ENCODE measurements at places on chromosomes 11 and 22.

- no peak for DNase-seq
Measured at GRCh38 chr11:1826552-1827094, 8.2 kb upstream of the SYT8 start.

DNA sequence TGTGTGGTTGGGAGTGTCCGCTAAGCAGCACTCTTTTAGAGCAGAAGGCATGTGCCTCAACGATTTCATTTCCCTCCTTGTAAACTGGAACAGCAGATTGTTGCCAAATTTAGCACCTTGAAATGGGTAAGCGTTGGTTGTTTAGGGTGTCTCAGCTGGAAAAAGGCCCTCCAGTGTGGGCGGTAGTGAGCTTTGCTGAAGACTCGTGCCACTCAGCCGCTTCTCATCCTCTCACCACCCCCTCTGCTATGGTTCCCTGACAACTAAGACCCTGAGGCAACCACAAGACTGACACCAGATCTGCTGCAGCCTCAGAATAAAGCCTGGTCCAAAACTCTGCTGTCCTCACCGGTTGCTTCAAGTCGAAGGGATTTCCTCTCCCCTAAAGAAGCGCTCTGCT, 9.9 kb upstream of the FERMT3 start:
- DNase-seq: no peak

- no peak for DNase-seq
Measured at GRCh38 chr11:44446996-44447771, 118.3 kb upstream of the CD82 start.

- no peak for DNase-seq
Measured at GRCh38 chr11:47788181-47788580, 21.0 kb upstream of the FNBP4 start.

GRCh38 chr22:50361688-50362087, 18.6 kb downstream of the PPP6R2 start:
- no peak for DNase-seq

GRCh38 chr22:23511627-23512347, 68.3 kb downstream of the IGLL1 start:
- no peak for DNase-seq

- no peak for DNase-seq
Measured at GRCh38 chr11:61815790-61816735, 740 bp downstream of the FADS1 start.

GRCh38 chr11:39968071-39968470, 1491.4 kb downstream of the LRRC4C start:
- DNase-seq: no peak

DNA sequence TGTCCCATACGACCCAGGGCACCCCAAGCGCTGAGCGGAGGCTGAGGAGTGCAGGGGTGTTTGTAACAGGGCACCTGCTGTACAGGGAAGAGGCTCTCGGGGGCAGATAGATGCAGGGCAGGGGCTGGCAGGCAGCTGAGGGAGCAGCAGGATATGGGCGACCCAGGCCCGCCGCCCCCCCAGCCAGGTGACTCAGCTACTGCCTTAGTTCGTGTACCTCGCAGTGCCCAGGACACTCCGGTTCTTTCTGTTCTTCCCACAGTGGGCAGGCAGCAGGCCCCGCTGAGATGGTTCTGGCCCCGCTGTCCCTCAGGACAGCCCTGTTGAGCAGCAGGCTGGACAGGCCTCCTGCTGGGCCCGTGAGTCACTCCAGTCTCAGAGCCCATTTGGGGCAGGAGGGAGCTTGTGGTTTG, 16.2 kb downstream of the PHLDA2 start:
- no peak for DNase-seq

- no peak for DNase-seq
Measured at GRCh38 chr11:132670921-132671675, 861.2 kb downstream of the OPCML start.

- no peak for DNase-seq
Measured at GRCh38 chr11:2933375-2934020, 4.3 kb upstream of the PHLDA2 start.

DNA sequence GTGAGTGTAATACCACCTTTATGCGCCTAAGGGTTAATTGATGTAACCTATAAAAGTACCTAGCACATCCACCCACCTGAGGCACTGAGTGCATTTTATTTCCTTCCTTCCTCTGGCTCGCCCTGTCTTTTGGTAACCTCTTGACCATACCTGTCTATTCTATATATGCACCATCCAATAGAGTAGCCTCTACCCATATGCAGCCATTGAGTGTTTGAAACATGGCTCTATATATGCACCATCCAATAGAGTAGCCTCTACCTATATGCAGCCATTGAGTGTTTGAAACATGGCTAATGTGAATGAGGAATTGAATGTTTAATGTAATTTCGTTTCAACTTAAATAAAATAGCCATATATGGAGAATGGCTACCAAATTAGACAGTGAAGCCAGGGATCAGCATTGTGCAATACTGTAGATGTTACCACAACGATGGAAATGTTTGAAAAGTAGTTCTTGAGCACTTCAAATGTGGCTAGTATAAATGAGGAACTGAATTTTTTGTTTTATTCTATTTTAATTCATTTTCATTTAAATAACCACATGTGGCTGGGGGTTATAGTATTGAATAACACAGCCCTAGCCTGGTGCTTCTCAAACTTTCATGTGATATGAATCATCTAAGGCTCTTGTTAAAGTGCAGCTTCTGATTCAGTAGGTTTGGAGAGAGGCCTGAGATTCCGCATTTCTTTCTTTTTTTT, 33.8 kb downstream of the SLC35F2 start:
- DNase-seq: no peak

- no peak for DNase-seq
Measured at GRCh38 chr22:45587638-45588505, 83.8 kb upstream of the ATXN10 start.

DNA sequence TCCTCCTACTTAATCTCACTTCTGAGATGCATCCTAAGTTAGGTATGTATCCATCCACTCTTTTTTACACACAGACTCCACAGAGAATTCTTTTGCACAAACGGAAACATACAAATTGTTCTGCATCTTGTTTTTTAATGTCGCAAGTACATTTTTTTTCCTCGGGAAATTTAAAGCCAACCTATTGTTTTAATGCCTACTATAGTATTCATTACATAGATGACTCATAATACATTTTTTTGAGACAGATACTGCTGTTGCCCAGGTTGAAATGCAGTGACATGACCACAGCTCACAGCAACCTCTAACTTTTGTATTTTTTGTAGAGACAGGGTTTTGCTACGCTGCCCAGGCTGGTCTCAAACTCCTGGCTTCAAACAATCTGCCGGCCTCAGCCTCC, 90.8 kb upstream of the TMEM45B start:
- no peak for DNase-seq

DNA sequence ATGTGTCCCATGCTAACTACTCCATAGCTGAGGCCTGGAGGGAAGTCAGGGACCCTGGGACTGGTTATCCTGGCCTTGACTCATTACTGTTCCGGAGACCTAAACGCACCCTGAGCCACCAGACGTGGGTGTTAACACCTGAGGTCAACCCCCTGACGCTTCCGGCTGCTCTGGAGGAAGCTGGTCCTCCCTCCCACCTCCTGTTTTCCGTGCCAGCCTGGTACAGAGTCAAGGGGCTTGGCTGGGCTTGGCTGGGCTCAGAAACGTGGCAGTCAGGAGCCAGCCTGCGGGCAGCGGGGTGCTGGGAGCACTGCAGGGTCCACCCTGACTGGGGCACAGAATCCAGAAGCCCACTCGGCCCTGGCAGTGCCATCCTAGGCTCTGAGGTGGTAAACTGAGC, 2.6 kb downstream of the TMPRSS4 start:
- no peak for DNase-seq

DNA sequence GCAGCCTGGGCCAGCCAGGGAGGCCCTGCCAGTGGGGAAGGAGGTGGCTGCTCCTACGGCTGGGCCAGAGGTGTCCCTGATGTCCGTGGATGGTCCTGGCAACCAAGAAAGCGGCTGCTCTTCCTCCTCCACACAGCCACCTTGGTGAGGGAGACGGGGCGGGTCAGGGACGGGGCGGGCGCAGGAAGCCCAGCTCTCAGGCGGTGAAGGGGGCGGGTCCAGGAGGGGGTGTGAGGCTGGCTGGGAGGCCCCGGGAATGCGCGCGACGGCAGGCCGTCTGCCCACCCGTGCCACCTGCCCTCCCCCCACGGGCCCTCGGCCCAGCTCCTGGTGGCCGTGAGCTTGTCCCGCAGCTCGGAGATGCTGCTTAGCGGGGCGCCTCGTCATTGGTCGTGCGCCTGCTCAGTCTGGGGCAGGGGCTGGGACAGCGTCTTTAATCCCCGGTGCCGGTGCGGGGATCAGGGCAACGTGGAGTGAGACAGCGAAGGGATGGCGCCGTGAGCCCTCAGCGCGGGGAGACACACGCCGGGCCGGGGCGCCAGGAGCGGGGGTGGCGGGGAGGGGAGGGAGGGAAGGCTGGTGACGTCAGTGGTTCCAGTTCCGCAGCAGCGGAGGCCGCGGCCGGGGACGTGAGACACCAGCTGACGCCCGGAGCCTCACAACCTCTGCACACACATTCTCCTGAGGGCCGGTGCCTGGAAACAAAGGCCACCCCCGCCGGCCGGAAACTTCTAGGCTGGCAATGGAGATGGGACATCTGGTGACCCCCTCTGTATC, 6.7 kb upstream of the BRSK2 start:
- DNase-seq: peak; percentile 64

GRCh38 chr11:33532720-33533385, 167.8 kb downstream of the C11orf91 start:
- no peak for DNase-seq

DNA sequence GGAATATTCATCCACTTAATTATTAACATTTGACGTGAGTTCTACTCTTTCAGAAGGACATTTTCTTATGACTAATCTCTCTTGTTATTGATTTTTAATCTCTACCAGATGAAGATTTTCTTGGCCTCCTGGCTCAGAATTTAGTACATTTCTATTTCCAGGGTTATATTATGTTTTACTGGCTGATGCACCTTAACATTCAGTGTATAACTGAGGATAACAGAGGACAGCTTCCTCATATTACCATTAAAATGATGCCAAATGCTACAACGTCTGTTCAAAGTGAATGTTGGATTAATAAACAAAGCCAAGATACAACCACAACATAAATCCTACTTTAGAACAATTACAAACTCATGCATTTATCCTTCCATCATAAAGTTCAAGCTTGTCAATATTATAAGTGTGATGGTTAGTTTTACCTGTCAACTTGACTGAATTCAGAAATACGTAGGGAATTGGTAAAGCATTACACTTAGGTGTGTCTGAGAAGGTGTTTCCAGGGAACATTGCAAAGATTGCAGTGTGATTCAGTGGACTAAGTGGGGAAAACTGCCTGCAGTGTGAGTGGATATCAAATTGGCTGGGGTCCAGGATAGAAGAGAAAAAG, 485.2 kb downstream of the LRRC4C start:
- DNase-seq: no peak

DNA sequence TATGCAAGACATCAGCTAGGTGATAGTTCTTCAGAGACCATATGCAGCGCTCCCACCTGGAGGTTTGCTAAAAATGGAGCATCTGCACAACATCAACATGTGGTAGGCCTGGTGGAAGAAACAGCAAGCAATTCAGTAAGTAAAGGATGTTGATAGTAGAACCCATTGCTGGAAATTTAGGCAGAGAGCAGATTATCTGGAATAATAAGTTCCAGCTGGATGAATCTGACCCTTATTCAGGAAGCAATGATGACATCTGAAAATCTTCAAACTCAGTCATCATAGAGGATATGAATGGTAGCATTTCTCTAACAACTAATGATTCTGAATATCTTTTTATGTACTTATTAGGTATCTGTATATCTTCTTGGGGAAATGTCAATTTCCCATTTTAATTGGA, 225.2 kb upstream of the ANO3 start:
- DNase-seq: no peak

DNA sequence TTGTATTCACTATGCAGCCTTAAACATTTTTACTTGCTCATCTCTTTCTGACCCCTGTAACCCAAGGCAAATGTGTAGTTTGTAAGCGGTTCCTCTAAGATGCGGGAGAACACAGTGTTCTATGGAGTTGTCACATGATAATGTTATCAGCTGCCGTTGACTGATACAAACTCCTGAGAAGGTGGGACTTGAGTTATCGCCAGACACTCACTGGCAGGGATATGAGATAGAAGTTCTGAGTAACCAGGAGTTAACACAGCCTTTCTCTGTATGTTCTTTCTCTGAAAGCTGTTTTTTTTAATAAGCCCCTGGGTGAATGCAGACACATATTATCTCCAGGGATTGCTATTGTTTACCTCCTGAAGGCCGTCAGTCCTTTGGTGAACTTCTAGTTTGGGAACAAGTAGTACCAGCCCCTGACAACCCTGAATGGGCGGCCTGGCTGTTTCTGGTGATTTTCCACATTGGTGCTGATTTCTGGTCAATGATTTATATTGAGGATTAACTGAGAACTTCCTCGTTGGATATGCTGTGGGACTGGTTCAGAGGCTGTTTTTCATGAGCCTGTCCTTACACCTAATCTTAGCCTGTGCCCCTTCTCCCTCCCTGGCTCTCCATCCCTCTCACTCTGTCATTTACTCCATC, 155.3 kb upstream of the RASSF10 start:
- DNase-seq: no peak

DNA sequence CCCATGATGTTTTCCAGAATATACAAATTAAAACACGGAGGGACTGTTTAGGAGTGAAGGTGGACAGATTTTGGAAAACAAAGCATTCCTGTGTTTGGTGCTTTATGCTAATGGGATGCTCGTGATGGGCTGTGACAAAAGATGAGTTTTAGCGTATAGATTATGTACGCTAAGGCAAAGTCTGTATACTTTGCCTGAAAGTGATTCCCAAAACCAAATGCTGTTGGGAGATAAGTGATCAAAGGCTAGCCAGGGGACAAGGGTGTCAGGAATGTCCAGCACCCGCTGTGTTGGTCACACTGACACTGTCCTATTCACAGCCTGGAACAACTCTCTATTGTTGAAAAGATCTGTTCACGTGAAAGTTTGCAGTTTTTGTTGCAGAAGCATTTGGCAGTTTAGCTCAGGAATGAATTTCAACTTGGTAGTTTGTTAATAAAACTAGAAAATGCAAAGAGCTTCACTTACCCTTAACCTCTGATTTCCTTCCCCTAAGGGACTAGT, 1.5 kb downstream of the JAM3 start:
- DNase-seq: no peak

DNA sequence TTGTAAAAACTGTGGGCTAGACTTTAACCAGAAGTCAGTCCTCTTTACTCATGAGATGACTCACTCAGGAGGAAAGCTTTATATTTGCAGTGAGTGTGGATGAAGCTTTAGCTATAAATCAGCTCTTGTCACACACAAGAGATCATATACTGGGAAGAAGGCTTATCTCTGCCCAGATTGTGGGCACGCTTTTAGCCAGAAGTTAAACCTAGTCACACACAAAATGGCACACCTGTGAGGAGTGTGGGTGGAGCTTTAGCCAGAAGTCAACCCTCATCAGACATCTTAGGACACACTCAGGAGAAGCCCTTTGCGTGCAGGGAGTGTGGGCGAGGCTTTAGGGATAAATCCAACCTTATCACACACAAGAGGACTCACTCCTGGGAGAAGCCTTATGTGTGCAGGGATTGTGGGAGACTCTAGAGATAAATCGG, 706.9 kb upstream of the LUZP2 start:
- DNase-seq: no peak

Measured in stimulated activated CD4-positive, alpha-beta T cell treated with anti-CD3 and anti-CD28 coated beads, TNF-alpha, amount 100 ng/mL, for 1 hour (primary cell).